ENCODE measurements at places on chromosomes 2 and 18.

- no peak for DNase-seq
Measured at GRCh38 chr18:79507546-79508480, 112.1 kb downstream of the NFATC1 start.

GRCh38 chr2:22795287-22795866 lies 589.6 kb upstream of the KLHL29 start:
- DNase-seq: no peak

DNA sequence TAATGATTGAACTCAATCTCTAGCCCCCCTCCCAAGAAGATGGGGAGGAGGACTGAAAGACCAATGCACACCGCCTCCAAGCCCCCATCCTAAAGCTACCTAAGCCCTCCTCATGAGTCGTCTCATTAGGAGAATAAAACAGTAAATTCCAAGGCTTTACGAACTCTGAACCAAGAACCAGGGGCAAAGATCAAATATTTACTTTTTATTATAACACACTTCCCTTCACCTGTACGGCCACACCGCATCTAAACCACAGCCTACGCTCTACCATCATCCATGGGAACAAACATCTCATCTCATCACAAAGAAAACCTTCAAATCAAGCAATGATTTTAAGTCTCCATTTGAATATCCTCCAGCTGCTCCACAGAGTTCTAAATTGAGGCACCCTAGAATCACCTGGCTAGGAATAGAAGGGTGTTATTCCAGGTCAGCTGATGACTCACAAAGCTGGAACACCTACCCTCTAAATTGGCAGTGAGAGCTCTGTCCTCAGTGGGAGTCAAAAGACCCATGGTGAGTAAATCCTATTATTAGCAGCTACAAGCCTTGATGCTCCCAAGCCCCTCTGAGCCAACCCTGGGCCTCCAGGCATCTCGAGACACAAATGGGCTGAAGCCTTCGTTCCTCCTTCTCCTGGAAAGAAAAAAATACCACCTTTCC lies 45.6 kb upstream of the BZW1 start:
- no peak for DNase-seq

GRCh38 chr18:40094441-40094840 lies 1860.6 kb upstream of the PIK3C3 start:
- no peak for DNase-seq

DNA sequence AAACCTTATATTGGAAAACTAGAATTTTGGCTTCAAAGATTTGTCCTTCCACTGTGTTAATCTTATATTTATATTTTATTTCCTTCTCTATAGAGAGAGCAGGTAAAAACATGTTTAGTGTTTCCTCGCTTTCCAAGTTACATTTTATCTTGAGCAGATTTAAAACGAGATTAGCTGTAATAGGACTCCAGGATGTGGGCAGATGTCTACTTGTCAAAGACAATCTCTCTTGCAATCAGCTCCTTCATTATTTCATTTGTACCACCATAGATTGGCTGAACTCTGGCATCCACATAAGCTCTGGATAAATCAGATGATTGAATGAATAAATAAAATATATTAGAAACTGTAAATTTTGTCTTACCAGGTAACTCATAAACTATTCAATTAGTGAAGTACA lies 17.5 kb upstream of the KANSL1L start:
- DNase-seq: no peak

- no peak for DNase-seq
Measured at GRCh38 chr2:230356084-230356483, 29.1 kb downstream of the SP140L start.

DNA sequence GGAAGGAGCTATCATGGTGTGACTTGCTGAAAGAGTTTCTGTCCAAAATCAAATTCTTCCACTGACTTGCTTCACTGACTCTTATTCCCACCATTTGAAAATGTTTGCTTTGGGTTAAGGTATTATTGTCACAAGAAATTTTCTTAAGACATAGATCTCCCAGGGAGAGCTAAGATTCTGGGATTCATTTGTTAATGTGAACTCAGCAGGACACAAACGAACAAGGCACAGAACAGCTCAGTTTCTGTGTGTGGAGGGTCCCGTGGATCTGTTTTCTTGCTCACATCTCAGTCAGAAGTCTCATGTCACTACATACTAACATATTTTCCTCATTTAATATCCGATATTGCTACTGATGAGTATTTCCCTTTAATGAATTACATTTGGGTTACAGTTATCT lies 8.2 kb upstream of the HNRNPA3 start:
- DNase-seq: no peak
